ENCODE measurements at places on chromosomes 13 and 19.

DNA sequence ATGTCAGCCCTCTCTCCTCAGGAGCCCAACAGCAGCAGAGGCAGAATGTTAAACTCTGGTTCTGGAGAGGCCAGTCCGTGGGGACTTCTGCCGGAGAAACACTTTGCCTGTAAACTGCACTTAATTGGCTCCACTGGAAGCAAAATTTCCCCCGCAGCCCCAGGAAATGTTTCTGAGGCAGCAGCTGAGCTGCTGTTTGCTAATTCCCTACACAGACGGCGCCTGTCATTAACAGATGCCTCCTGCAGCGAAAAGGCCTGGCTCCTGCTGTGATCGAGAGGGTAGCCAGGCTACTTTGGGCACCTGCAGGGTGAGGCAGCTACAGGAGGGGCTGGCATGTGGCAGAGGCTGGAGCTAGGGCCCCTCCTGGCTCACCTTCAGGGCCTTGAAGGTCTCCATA, 5.2 kb upstream of the TM6SF2 start:
- DNase-seq = no peak

GRCh38 chr13:43880214-43880855, 631 bp downstream of the LACC1 start:
- no peak for DNase-seq

GRCh38 chr13:58165617-58166016, 534.1 kb downstream of the PCDH17 start:
- DNase-seq = no peak

GRCh38 chr13:104701591-104701990, 1635.4 kb upstream of the SLC10A2 start:
- peak; percentile 41 for DNase-seq
